Occipital lobe (tissue), 3 donors: ENCODE measurements at places on chromosomes 13 and 19.

DNA sequence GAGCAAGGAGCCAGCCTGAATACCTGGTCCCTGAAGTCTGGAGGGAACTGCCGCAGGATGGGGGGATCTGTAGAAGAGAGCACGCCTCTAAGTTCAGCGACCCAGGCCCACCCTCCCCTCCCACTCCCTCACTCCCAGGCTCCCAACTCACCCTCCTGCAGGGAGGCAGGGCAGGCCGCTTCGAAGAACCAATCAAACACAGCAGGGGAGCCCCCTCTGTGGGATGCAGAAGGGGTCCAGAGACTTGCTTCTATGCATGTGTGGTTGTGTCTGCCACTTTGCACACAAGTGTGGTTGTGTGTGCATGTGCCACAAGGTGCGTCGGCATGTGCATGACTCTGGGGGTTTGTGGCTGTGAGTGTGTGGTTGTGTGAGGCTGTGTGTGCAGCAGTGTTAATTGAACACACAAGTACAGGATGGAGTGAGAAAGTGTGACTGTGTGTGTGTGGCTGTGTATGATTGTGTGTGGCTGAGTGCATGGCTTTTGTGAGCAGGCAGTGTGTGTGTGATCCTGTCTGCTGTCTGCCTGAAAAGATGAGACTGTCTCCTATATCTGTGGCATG lies 1.7 kb downstream of the DENND1C start:
- DNase-seq: no peak

- no peak for DNase-seq
These were observed 22.3 kb downstream of the IER2 start for GRCh38 chr19:13172346-13173138.

DNA sequence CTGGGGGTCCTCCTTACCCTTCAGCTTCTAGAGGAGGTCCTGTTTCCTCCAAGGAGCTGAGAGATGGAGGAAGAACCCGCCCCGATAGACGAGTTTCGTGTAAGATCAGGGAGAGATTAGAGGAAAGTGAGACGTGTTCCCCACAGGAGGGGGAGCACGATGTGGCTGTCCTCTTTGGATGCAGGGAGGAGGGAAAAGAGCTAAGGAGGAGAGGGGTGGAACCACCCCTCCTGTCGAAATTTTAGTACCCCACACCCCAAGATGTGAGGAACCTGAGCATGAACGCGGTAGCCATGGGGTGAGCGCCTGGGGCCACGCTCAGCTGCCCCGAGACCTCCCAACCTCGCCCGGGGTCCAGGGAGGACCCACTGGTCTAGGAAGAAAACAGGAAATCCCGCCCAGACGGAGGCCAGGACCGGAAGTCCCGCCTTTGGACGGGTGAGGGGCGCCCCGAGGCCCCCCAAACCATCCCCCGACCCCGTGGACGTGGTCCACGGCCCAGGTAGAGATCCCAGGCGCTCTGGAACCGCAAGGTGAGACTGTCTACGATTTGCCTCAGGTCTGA lies 1.2 kb downstream of the AKT1S1 start:
- DNase-seq: peak; percentile 52

GRCh38 chr19:31214086-31214485 lies 135.2 kb downstream of the TSHZ3 start:
- no peak for DNase-seq

- DNase-seq: no peak
These were observed 311.4 kb upstream of the ATXN8OS start for GRCh38 chr13:69796256-69796655.

GRCh38 chr13:37621811-37622361 lies 23.3 kb upstream of the POSTN start:
- no peak for DNase-seq

GRCh38 chr19:33132021-33132420 lies at the start of gene WDR88:
WDR88 (plus strand) TSS chr19:33132114; CDS start chr19:33132170, 56 bp downstream.
- DNase-seq: no peak

DNA sequence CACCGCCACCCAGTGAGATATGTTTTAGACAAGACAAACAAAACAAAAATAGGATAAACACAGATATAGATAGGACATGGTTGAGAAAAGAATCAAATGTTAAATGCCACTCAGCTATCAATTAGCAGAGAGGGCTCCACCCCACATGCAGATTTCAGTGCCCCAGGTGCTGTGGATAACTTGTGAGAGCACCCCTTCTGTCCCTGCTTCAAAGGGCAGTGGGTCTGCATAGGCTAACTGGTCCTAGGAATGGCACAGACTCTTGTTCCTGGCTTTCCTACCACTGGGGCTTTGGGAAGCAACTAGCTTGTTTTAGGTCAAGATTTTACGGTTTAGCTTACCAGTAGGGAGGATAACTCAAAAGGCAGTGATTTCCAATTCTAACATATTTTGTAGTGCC lies 460.3 kb downstream of the TSHZ3 start:
- DNase-seq: no peak

DNA sequence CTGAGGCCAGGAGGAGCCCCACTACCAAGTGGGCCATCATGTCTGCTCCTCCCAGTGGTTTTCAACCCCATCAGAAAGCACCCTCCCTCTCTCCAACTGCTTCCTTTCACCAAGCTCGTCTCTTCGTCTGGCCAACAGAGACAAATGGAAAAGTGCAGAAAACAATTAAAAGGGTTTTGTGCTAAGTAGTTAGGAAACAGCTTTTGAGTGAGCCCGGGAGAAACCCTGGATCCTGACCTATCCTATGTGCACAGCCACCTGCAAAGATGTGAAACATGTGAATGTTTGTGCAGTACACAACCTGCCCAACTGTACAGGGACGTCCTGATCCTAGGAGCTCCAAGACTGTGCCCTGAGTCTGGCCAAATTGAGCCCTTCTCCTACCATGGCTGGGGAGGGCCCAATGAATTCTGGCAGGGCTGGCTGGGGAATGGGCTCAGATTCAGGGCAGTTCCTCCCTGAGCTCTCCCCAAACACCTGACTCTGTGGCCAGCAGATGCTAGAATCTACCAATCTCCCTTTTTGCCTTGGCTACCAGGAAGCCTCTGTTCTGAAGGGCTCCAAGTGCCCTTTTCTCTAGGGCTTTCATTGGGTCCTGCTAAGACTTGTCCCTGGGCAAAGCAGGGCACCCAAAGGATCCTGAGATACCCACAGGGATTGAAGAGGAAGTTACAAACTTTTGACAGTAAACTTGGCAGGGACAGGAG lies 7.9 kb downstream of the TLE5 start:
- DNase-seq: no peak

- DNase-seq: no peak
These were observed 66.4 kb downstream of the ZNF730 start for GRCh38 chr19:23183251-23183650.

DNA sequence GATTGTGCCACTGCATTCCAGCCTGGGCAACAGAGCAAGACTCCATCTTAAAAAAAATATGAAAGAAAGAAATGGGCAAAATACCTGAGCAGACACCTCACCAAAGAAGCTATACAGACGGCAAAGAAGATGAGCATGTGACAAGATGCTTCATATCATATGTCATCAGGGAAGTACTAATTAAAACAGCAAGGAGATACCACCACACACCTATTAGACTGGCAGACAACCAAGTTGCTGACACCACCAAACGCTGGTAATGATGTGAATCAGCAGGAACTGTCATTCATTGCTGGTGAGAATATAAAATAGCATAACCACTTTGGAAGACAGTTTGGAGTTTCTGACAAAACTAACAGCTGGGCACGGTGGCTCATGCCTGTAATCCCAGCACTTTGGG lies 11.5 kb upstream of the TFDP1 start:
- no peak for DNase-seq

DNA sequence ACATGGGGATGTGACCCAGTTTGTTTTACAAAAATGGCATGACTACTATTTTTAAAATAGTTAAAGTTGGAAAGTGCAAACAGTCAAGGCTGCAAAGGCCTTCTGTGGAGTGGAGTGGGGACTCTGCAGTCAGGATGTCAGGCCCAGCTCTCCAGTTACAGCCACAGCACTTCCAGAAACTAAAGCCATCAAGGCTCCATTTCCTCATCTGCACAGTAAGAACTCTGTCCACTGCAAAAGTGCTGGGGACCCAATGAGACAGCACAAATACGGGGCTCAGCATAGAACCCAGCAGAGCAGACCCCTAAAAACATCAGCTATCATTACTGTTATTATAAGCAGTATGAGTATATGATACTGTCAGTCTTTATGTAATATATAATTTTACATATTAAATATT lies 73.6 kb downstream of the SACS start:
- no peak for DNase-seq

- DNase-seq: no peak
These were observed 25.7 kb upstream of the IGFL4 start for GRCh38 chr19:46066471-46066870.

- no peak for DNase-seq
These were observed 12.9 kb downstream of the CEACAM1 start for GRCh38 chr19:42515241-42515832.

- no peak for DNase-seq
These were observed 72.2 kb upstream of the DACH1 start for GRCh38 chr13:71939186-71939585.
